T-cell (primary cell): ENCODE measurements at places on chromosomes 12 and 14.

DNA sequence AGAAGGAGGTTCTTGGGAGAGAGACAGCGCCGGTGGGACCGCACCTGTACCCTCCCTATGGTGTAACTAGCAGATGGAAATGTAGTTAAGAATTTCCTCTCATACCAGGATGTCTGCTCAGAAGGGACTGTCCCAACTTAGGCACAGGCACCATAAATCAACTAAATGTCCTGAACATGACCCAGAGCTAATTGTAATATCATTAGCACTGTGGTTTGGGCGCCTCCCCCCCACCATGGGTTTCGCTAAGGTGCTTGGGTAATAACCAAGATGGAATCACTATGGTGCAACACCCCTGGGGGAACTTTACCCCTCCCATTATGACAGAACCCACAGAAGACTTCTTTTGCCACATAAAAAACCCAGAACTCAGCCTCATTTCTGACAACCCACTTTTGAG lies 15.9 kb downstream of the ZNF641 start:
- no peak for DNase-seq

- DNase-seq, result no peak
These were observed 135.3 kb downstream of the AEBP2 start for GRCh38 chr12:19574601-19575000.

GRCh38 chr14:50633954-50634353 lies 34.2 kb downstream of the SAV1 start:
- DNase-seq, result no peak

DNA sequence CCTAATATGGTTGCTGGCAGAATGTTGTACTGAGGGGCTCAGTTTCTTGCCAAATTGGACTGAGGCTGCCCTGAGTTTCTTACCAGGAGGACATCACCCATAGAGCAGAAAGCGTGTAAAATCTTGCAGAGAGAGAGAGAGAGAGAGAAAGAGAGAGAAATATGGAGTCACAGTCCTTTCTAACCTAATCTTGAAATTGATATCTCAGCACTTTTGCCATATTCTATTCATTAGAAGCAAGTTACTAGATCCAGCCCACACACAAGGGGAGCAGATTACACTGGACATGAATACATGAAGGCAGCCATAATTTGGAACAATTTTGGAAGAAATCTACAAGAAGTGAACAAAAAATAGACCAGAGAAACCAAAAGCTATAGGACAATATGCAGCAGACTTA lies 4.1 kb upstream of the CD163L1 start:
- no peak for DNase-seq

DNA sequence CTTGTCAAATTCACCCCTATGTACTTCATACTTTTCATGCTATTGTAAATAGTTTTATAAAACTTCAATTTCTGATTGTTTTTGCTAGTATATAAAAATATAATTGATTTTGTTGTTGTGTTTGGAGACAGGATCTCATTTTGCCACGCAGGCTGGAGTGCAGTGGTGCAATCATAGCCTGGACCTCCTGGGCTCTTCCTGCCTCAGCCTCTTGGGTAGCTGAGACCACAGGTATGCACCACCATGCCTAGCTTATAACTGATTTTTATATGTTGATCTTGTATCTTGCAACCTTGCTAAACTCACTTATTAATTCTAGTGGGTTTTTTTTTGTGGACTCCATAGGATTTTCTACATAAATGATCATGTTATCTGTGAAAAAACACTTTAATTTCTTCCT lies 23.5 kb downstream of the ATP5MC2 start:
- no peak for DNase-seq

DNA sequence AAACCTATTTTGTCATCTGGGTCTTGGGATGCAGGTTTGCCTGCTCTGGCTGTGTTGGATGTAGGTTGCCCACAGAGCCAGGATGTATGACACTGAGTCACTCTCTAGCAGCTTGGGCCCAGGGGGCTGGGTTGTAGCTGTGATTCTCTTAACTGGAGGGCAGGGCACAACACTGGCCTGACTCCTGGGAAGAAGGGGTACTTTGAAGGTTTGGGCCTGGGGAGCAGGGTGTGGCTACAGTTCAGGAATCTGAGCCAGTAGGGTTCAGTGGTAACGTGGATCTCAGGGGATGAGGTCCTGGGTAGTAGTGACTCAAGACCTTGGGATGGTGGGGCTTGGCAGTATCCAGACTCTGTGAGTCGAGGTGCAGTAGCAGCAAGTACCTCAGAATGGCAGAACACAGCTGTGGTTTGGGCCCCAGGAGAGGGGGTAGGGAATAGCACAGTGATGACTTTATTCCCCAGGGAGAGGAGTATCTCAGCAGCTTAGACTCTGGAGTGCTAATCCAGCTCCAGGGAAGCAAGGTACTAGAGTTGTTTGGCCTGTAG lies 25.7 kb downstream of the TBC1D15 start:
- no peak for DNase-seq
